Stimulated activated CD4-positive, alpha-beta T cell treated with anti-CD3 and anti-CD28 coated beads, Interleukin-2, amount 100 ng/mL, for 4 hours (primary cell): ENCODE measurements at places on chromosomes 4 and X.

GRCh38 chrX:110087485-110088356 lies 84.8 kb downstream of the TMEM164 start:
- DNase-seq = no peak

DNA sequence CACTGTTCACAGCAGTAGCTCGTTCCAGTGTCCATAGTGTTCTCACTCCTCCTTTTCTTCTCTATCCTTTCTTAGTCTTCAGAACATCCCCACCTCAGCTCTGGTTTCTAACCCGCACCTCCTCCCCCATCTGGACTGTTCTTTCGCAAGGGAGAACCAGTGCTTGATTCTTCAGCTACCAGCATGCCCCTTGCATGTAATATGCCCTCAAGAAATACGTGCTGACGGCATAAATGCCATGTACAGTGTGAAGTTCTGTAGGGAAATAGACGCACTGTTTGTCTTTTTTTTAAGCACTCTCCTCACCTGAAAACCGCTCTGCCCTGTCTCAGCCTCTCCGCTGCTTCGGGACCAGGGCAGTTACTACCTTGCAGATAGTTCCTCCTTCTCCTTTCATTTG lies 5.3 kb downstream of the CLDN22 start:
- no peak for DNase-seq

- no peak for DNase-seq
These were observed 15.7 kb downstream of the FOXR2 start for GRCh38 chrX:55638933-55639332.

DNA sequence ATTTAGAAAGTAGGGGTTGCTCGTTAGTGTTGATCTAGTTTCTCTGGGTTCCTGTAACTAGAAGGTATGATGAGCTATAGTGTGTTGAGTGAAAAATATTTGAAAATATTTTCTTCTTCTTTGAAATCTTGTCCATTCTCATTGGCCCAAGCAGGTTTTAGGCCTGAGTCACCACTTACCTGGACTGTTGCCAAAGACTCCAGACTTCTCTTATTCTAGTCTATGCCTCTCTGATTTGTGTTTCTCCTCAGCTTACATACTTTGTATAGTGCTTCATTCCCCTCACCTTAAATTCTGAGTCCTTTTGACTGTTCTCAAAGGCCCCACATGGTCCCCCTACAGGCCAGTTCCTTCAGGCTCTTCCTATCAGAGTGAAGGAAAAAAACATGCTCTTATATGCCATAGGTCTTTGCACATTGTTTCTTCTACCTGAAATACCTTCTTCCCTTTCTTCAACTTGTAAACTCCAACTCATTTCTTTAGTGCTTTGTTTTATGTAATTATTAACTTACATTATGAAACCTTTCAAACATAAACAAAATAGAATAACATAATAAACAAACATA lies 258.2 kb downstream of the PPP1R2C start:
- DNase-seq = no peak

DNA sequence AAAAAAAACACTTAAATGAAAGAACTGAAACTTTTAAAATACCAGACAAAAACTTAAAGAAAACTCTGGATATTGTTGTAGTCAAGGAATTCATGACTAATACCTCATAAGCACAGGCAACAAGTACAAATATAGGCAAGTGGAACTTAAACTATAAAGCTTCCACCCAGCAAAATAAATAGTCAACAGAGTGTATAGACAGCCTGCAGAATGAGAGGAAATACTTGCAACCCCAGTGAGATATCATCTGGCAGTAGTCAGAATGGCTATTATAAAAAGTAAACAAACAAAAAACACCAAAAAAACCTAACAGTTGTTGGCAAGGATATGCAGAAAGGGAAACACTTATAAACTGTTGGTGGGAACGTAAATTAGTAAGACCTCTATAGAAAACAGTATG lies 9.6 kb upstream of the RPS6KA6 start:
- no peak for DNase-seq

DNA sequence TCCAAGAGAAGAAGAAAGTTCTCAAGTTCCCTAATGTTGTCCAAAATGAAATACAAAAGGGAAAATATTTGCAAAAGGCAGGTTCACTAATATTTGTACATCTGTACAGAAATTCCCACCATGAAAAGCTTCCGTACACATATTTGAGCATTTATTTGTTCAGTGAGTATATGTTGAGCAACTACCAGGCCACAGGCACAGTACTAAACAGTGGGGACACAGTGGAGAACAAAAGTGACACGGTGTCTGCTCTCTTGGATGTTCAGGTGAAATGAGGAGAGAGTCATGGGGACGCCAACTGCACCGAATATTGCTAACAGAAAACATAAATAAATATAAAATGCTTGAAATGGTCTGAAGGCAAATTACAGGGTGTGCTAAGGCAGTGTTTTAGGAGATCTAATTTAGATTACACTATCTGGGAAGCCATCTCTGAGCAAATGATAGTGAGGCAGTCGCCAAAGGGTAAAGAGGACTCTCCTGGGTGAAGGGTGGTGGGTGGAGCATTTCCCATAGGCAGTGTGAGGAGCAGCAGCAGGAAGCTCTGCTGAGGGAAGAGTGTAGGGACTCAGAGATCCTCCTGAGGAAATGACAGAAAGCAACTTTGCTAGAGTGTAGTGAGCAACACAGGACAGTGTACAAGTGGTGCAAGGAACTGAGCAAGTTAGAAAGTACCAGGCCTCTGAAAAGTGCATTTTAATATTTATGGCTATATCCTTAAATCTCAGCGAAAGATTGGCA lies 375.2 kb downstream of the GALNTL6 start:
- no peak for DNase-seq

GRCh38 chrX:22122510-22122909 lies 90.4 kb downstream of the PHEX start:
- DNase-seq = no peak

DNA sequence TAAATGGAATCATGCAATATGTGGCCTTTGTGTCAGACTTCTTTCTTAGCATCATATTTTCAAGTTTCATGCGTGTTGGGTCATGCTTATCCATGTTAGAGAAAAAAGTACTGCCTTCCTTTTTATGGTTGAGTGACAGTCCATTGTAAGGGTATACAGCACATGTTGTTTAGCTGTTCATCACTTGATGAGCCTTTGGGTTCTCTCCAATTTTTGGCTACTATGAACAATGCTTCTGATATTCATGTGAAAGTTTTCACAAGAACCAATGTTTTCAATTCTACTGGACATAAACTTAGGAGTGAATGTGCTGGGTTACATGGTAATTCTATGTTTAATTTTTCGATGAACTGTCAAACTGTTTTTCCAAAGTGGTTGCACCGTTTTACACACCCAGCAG lies 28.1 kb upstream of the LNX1 start:
- no peak for DNase-seq

GRCh38 chrX:1425381-1425780 lies 27.3 kb downstream of the ASMTL start:
- no peak for DNase-seq

DNA sequence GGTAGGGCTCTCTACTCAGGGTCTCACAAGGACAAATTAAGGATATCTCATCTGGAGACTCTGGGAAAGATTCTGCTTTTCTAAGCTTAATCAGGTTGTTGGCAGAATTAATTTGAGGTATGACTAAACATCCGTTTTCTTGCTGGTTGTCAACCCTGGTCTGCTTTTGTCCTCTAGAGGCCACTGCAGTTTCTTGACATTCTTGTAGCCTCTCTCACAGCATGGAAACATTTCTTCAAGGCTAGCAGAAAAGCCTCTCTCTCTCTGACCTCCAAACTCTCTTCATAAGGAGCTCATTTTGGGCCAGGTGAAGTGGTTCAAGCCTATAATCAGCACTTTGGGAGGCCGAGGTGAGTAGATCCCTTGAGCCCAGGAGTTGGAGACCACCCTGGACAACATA lies 749.5 kb upstream of the PCDH7 start:
- DNase-seq = no peak

- DNase-seq = no peak
These were observed 103.7 kb downstream of the SORCS2 start for GRCh38 chr4:7295911-7296660.

DNA sequence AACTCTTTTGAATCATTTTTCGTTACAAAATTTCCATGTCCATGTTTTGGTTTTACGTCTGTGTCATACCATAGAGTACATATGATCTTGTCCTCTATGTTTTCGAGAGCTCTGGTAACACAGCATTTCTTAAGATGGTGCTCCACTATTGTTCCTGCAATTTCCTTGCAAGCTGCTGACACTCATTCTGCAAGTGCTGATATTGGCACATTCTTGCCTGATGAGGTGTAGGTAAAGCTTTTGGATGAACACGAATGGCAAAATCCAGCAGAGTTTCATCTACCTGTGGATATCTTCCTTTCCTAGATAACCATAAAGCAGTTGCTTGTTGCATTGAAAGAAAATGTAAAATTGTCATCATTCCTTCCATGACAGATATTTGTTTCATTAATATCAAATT lies 41.3 kb downstream of the MAGEB17 start:
- DNase-seq = no peak

DNA sequence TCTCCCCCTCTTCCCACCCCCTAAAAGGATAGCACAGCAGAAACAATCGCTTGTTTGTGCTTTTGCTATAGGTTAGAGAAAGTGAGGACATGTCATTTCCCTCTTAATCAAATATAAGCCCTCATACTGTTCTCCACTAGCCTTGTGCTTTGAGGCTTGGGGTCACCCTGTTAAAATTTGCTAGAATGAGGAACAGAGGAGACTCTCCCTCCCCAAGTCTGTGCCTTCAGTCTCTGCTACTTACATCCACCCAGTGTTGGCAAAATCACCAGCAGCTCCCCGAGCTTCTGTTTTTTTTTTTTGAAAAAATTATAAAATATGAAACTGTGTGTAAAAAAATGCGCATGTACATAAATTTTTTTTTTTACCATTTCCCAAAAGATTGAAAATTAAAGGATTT lies 19.3 kb downstream of the KLF3 start:
- no peak for DNase-seq

DNA sequence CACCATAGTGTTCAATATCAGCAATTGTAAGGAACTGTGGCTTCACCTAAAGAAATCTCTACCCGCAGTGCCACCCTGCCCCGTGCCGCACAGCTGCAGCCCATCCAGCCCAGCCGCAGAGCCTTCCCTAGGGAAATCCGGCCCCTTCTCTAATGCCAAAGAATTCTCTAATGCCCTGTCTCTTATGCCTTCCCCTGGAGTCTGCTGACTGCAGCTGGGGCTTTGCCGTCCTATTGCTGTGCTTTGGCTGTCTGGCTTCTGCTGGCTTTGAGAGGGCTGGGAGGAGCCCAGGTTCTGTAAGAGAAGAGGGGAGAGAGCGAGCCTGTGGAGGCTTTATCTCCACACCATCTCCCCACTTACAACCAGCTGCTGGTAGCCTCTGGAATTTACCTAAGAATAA lies 85.9 kb upstream of the HELT start:
- DNase-seq = no peak

GRCh38 chr4:1573830-1574459 lies 110.2 kb downstream of the FAM53A start:
- no peak for DNase-seq

- no peak for DNase-seq
These were observed 1159.3 kb upstream of the TENM3 start for GRCh38 chr4:181083757-181084361.

GRCh38 chr4:51880016-51880915 lies 37.3 kb downstream of the DCUN1D4 start:
- no peak for DNase-seq

- DNase-seq = no peak
These were observed 54.7 kb downstream of the FRYL start for GRCh38 chr4:48725414-48725813.

DNA sequence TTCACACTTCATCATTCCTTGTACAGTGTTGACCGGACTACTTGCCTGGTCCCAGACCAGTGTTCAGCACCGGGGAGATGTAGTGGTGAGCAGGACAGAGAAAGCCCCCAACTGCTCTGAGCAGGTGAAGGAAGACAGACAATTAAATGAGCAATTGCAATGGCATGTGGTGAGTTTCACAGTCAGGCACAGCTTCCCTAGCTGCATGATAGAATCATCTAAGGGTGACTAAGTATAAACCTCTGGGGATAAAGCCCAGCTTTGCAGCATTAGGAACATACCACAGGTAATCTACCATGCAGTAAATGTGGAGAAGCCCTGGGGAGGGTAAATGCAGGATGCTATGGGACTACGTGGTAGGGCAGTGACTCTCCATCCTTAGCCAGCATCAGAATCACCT lies 47.8 kb downstream of the TMA16 start:
- no peak for DNase-seq

GRCh38 chr4:57734104-57734670 lies 624.0 kb upstream of the IGFBP7 start:
- no peak for DNase-seq

- no peak for DNase-seq
These were observed 90.6 kb upstream of the TBC1D9 start for GRCh38 chr4:140846736-140847135.

DNA sequence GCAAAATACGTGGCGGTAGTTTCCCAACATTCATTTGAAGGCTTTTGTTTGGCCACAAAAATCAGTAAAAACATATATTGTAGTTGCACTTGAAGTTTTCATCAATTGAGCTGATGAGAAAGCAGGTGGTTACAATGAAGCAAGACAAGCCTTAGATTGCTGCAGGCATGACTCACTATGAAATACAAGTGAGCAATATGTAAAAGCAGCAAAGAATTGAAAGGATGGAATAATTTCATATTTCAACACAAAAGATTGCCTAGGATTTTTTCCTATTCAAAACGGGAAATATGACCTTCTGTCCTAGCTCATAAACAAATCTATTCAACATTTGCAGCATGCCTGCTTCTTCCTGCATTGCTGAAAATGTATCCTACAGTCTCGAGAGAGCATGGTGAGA lies 190.9 kb upstream of the BANK1 start:
- DNase-seq = no peak

GRCh38 chrX:68831405-68832100 lies 2.7 kb downstream of the EFNB1 start:
- no peak for DNase-seq

- no peak for DNase-seq
These were observed 1.5 kb upstream of the NKX6-1 start for GRCh38 chr4:84500386-84501201.

- no peak for DNase-seq
These were observed 146.4 kb downstream of the CPEB2 start for GRCh38 chr4:15148691-15149090.

- DNase-seq = no peak
These were observed 108.6 kb downstream of the RTL5 start for GRCh38 chrX:72023071-72023470.

GRCh38 chr4:181507938-181508337 lies 735.3 kb upstream of the TENM3 start:
- DNase-seq = no peak

- no peak for DNase-seq
These were observed 38.2 kb downstream of the NHS start for GRCh38 chrX:17413228-17413627.

- DNase-seq = no peak
These were observed 722.4 kb downstream of the RAB28 start for GRCh38 chr4:12761694-12762093.

DNA sequence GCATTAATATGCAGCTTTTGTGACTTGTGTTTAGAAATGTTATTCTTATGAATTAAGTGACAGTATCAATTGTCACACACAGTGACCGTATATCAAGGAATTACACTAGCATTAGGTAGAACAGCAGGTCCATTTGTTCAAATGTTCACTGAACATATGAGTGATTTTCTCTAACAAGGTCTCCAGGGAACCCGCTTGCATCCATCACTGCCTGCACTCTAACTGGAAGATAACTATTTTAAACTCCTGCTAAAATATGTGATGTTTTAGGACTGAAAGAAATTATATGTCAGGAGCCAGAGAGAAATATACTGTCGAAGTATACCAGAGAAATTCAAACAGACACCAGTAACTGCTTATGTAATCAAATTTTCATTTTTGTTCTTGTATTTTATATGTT lies 1395.7 kb downstream of the PCDH18 start:
- DNase-seq = no peak

- no peak for DNase-seq
These were observed 112.2 kb downstream of the IDS start for GRCh38 chrX:149392921-149393320.
